Stimulated activated CD8-positive, alpha-beta memory T cell treated with anti-CD3 and anti-CD28 coated beads, Interleukin-4, amount 100 ng/mL, for 1 hour (primary cell): ENCODE measurements at places on chromosomes 2 and 18.

- DNase-seq: no peak
Measured at GRCh38 chr2:6359964-6360363, 505.7 kb downstream of the CMPK2 start.

DNA sequence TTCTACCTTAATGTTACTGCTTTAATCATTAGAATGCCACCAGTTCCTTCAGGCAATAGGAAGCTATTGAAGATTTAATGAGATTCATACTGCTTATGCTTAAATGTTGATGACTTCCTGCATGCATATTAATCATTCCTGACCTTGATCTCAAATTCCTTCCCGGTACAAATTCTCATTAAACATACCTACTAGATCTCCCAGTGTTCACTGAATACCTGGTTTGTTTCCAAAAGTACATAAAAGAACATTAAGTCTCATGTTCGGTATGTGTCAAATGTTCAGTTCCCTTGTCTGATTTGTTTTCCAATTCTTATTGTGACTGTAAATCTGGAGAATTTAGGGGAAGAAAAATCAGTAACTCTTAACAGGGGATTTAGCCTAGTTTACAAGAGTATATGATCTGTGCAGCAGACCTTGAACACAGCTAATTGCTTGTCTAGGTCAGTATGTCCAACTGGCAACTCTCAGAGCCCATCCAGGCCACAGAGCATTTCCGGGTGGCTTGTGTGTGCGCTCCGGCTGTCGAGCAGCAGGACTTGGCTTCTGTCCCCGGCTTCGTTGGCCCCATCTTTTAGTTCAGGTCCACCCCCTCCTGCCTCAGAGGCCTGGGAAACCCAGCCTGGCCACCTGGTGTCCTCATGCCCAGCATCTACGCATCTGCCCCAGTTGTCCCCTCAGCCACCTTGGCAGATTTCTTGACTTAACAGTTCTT lies 13.1 kb downstream of the METAP1D start:
- no peak for DNase-seq

DNA sequence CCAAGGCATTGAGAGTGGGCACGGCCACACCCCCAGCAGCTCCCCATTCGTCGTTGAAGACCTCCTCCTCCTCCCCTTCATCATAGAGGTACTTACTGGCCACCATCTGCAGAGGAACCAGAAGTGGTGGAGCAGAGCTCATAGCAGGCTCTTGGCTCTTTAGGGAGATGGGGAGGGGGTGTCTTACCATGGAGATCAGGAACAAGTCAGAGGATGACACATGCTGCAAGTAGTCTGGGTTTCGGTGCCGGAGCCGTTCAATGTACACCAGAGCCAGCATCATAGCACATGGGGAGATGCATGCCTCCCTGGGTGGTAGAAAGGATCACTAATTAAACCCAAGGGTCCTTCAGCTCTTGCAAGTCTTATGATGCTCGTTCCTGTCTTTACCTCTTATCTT lies 1.9 kb downstream of the CNPPD1 start:
- no peak for DNase-seq

GRCh38 chr2:115572746-115573145 lies 1130.3 kb downstream of the DPP10 start:
- no peak for DNase-seq

GRCh38 chr2:120907822-120908221 lies 172.2 kb downstream of the GLI2 start:
- no peak for DNase-seq

DNA sequence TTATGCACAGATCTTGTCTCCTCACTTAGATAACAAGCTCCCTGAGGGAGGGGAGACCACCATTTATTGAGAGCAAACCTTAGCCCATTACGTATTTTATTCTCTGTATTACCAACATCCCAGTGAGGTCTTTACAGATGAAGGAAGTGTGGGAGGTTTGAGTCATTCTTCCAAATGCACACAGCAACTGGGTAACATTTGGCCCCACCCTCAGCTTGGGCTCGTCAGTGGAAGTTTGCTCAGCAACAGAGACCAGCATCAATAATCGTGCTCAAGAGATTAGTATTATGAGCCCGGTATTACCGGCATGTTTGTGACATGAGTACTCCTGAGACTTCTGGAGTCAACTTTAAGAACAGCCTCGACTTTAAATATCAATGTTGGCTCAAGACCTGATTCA lies 168.6 kb downstream of the ETAA1 start:
- no peak for DNase-seq

GRCh38 chr18:55380589-55380988 lies 207.4 kb downstream of the TCF4 start:
- DNase-seq: no peak

- no peak for DNase-seq
Measured at GRCh38 chr2:45855374-45855773, 203.9 kb downstream of the PRKCE start.
